T-helper 1 cell (primary cell): ENCODE measurements at places on chromosomes 5 and 9.

GRCh38 chr9:83167126-83167525 is 104.2 kb upstream of the RASEF start:
- no peak for DNase-seq

- peak; percentile 76 for DNase-seq
Measured at GRCh38 chr5:98771382-98772109, 1.9 kb upstream of the RGMB start.

GRCh38 chr5:125272357-125272756 is 525.9 kb upstream of the ZNF608 start:
- DNase-seq: no peak

GRCh38 chr5:161960314-161960713 is 107.3 kb upstream of the GABRG2 start:
- DNase-seq: no peak

GRCh38 chr5:135570453-135570764 is 8.4 kb downstream of the CXCL14 start:
- no peak for DNase-seq

DNA sequence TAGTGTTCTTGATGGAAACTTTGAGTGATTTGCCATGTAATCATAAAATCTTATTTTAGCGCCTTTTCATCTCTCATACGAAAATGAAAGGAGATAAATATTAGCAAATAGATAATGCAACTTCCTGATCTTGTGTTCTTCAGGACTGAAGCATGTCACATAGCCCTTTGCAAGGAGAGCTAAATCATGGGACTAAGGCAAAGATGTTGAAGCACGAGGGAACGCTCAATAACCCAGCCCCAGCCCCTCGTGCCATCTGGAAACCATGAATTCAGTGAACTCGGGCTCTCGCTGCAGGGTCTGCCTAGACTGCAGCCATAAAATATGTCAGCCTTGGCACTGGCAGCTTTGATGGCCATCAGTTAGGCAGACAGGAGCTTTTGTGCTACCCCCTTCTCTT is 58.2 kb downstream of the F2RL2 start:
- no peak for DNase-seq

DNA sequence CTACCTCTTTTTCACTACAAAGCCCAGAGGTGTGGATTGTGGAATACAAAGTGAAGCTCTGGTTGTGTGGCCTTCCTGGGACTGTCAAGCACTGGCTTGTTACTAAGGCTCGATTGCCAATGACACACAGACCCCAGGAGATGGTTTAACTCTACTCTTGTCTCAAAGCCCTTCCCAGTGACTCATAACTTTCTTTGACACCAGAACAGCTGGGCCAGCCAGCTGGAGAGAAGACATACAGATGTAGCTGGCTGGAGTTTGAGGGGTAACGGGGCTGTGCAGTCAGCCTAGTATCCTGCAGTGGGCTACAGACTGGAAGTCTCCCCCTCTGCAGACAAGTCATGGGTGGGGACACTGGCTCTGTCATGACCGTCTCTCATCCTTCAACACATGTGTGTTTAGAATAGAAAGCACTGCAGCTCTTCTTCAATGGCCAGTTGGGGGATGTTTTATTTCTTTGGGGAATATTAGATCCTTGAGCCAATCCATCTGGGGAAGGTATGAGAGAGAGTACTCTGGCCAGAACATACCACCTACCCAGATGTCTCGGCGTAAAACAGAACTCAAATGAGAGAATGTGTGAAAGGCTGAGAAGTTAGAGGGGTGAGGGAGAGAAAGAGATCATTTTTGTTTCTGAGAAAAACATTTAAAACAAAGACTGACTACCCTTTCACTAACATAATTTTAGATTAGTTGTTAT is 53.3 kb downstream of the SEMA6A start:
- no peak for DNase-seq

DNA sequence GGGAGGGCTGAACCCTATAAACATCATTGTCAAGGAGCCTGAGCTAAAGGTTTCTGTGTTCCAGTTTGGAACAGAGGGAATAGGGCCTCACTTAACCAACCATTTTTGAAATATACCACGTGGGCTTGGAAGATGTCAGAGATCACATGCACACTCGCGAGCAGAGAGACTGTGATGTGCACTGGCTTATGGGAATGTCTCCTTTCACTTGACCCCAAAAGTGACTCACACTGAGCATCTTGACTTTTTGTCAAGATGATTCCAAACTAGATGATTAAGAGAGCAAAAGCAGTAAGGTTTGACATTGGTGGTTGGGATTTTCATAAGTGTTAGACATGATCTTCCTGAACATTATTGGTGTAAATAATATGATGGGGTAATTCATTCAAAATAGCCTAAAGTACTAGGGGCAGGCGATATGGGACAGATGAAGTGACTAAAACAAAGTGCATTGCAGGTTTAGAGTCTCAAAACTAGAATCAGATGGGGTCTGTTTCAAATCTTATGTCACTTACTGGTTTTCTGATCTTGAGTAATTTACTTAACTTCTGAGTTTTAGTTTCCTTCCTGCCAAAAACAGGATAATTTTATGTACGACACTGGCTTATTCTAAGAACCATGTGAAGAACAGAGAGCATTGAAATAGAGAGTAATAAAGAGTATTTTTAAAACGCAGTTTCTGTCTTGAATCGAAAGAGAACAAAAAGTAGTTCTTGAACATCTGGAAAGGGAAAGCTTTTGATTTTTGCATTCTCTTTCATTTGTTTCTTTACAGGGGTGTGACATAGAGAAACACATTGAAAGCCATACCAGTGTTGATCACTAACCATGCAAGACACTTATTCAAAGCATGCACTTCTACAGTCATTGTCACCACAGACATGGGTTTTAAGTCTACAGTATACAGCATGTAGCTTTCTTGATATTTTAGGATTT is 383.0 kb downstream of the DIRAS2 start:
- no peak for DNase-seq

DNA sequence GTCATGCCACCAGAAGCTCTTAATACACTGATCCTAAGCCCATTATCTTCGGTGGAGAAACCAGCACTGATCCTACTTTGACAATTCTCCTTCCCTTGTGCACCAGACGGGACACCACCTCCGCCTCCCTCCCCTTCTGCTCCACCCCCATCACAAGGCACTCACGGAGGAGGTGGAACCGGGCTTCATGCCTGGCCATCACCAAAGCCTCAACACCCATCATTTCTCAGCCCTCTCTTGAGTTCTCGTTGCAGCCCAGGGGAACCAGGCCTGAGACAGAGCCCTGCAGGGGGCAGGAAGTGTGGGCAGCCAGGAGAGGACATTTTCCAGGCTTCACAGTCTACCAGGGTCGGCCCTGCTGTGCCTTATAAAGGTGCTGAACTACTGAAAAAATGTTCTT is 160.5 kb downstream of the GOLPH3 start:
- DNase-seq: no peak

- DNase-seq: no peak
Measured at GRCh38 chr5:89756955-89757354, 652.6 kb downstream of the CETN3 start.

- DNase-seq: no peak
Measured at GRCh38 chr5:142748568-142749249, 21.5 kb upstream of the ARHGAP26 start.

- no peak for DNase-seq
Measured at GRCh38 chr9:86636519-86636918, 282.3 kb upstream of the TUT7 start.

DNA sequence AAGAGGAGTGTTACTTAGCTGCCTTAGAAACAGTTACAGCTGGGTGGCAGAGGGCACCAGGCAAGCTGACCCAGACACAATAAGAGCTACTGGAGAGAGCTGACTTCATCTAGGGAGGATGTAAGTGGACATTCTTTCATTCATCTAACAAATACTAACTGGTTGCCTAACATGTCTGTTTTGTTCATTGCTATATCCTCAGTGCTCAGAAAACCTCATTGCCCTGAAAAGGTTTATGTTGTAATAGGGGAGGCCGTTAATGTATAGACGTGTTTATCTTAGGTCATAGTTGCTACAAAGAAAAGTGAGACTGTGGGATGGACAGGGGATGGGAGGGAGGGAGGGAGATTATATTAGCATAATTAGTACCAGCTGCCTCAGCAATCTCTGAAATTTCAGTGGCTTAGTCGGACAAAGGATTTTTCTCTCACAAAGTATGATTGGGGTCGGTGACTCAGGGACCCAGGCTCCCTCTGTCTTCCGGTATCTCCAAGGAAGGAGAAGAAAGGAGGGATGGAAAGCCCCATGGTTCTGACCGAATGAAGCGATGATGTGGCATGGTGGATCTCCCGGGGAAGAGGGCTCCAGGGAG is 2.6 kb upstream of the SNX18 start:
- DNase-seq: no peak

GRCh38 chr5:168832308-168832707 is 253.1 kb upstream of the PANK3 start:
- no peak for DNase-seq

GRCh38 chr5:158809310-158809850 is 290.3 kb downstream of the EBF1 start:
- DNase-seq: no peak

- DNase-seq: no peak
Measured at GRCh38 chr5:56853698-56854097, 38.3 kb downstream of the MAP3K1 start.

GRCh38 chr9:4769321-4770080 is 23.2 kb upstream of the RCL1 start:
- no peak for DNase-seq

DNA sequence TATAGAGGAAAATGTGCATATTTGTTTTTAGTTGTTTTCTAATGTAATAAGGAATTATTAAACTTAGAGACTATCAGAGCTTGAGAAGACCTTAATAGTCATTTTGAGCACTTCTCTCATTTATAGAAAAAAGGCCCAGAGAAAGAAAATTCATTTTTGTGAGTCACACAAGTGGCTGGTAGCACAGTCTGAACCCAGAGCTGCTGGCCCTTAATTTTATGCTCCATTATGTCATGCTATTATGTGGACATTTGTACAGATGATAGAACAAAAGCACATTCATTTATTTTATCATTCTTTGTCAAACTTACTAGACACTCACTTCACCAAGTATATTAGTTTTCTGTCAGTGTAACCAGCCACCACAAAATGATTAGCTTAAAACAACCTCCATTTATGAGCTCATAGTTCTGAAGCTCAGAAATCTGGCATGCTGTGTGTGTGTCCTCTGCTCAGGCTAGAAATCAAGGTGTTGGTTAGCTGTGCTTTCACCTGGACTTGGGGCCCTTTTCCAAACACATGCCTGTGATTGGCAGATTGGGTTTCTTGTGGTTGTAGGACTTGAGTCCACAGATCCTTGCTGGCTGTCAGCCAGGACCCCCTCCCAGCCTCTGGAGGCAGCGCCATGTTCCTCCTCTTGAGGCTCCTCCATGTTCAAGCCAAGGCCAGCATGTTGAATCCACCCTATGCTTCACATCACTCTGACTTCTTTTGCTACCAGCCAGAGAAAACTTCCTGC is 188.9 kb downstream of the ARHGAP26 start:
- DNase-seq: no peak

DNA sequence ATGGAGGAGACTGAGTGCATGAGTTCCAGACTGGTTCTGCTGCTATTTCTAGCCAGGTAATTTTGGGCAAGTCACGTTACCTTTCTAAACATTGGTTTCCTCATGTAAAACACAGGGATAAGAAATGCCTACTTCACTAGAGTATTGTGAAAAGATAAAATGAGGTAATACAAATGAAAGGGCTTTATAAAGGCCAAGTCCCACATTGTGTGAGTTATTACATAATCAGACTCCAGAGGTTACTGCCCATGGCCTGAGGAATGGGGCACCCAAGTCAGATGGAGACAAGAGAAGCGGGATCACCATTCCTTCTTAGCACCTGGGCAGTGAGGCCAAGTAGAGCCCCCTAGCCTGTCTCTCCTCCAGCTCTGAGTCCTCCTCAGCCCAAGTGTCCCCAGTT is 7.5 kb downstream of the HBEGF start:
- DNase-seq: no peak

GRCh38 chr5:59104400-59105127 is 521.7 kb downstream of the RAB3C start:
- DNase-seq: no peak

DNA sequence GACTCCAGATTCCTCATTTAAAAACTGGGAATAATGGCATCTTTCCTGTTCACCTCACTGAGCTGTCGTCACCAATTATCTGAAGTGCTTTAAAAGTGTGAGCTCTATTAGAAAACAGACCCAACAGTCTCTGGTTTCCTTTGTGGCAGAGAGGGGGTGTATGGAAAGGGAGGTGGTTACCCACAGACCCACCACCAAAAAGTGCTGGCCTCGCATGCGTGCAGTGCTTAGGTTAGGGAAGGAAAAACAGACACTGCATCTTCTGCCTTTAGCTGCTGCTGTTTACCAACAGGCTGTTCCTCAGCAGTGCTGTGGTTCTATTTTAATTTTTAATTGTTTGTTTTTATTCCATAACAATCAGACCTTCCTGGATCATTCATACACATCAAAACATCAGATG is 249.6 kb downstream of the PIK3R1 start:
- no peak for DNase-seq

GRCh38 chr5:177528631-177529030 is 11.9 kb upstream of the DDX41 start:
- DNase-seq: no peak

- no peak for DNase-seq
Measured at GRCh38 chr9:130172161-130172857, at the start of gene NCS1. Gene NCS1, plus strand, starts transcription at chr9:130172404. Its CDS starts 260 bp downstream, at chr9:130172664.

GRCh38 chr5:140054086-140054689 is 11.1 kb upstream of the NRG2 start:
- no peak for DNase-seq

DNA sequence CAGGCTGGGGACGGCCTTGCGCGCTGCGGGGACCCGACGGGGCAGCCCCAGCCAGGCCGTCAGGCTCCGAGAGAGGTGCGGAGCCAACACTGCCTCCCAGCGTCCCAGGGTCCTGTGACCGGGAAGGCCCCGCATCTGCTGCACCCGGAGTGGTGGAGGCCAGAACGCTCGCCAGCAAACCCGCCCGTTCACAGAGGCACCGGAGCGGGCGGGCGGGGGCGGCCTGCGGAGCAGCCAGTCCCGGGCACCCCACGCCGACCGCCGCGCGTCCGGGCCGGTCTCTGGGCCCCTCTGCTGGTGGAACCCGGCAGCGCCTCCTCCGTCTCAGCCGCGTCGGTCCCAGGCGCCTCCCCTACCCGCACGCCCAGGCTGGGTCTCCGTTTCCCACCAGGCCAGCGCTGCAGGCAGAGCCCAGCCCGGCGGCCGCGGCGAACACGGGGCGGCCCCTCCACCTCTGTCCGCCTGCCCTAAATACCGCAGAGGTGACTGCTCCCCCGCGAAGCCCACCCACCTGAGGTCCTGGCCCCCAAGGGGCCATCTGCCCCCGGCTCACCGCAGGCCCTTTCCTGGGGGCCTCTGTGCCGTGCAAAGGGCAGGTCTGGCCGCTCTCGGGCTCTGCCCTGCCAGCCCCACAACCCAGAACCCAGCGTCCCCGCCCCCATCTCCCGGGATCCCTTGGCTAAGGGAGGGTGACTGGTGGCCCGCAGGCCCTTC is 15.9 kb downstream of the EXD3 start:
- DNase-seq: peak; percentile 43
